ENCODE measurements at places on chromosomes 7 and 10. TPM values are rescaled to one million over a fixed set of nuclear protein-coding genes. Genes with fewer than 3 reads are reported as not detected.
A peak's percentile ranks its signal among the peaks of the same experiment; 100 is the strongest.

The CDC14C gene
- total RNA-seq = not detected

DNA sequence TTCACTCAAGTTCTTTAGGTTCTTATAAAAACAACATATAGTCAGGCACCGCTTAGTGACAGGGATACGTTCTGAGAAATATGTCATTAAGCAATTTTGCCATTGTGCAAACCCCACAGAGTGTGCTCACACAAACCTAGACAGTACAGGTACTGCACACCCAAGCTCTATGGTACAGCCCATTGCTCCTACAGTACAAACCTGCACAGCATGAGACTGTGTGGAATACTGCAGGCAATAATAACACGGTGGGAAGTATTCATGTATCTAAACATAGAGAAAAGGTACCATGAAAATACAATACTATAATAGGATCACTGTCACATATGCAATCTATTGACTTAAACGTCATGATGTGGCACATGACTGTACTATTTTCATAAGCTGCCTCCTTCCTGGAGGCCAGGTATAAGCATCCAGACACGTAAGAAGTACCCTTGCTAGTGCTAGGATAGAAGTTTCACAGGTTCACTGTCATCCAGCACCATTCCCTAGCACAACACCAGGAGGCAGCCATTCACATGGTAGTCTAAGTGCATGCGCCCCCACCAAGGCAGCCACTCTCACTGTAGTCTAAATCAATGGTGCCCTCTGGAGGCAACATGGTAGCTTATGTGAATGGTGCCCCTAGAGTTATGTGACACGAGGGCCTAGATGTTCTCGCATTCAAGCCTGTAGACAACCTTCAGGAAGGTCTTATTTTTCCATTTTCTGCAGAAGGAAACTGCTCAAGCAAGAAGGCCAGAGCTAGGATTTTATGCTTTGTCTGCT, 98.5 kb downstream of the ARHGAP22 start:
- peak; percentile 79 for DNase-seq

- DNase-seq = no peak
Measured at GRCh38 chr7:15757041-15758000, 70.8 kb upstream of the MEOX2 start.

- no peak for DNase-seq
Measured at GRCh38 chr10:35486297-35486990, 118.7 kb upstream of the GJD4 start.

- no peak for DNase-seq
Measured at GRCh38 chr7:96120445-96121225, 201.3 kb downstream of the SLC25A13 start.

The RHOBTB1 gene
- total RNA-seq = 20.7 TPM

GRCh38 chr7:146503844-146504243, 387.2 kb downstream of the CNTNAP2 start:
- no peak for DNase-seq

DNA sequence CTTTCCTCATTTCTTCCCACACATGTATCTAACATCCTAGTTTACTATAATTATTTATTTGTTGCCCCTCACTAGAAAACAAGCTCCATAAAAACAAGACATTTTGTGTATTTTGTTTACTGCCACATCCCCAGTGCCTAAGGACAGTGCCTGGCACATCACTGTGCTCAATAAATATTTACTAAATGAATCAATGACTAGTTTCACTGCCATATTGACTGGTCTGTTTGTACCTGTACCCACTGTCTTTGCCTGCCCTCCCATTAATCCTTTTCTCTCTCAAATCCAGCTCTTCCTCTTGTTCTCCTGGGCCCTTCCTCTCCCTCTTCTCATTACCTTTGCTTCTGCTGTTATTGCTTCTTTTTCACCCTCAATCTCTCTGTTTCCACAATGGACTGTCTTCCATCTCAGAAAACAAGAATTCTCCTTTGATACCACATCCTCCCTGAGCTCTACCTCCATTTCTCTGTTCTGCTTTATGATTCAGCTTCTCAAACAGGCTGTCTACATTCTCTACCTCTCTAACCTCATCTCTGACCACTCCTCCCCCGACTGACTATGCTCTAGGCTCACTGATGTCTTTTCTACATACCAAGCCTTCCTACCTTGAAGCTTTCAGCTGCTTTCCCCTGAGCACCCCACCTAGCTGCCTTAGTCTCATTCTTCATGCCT, 8.3 kb upstream of the FAM133B start:
- no peak for DNase-seq

The WNT16 gene
- total RNA-seq = not detected

DNA sequence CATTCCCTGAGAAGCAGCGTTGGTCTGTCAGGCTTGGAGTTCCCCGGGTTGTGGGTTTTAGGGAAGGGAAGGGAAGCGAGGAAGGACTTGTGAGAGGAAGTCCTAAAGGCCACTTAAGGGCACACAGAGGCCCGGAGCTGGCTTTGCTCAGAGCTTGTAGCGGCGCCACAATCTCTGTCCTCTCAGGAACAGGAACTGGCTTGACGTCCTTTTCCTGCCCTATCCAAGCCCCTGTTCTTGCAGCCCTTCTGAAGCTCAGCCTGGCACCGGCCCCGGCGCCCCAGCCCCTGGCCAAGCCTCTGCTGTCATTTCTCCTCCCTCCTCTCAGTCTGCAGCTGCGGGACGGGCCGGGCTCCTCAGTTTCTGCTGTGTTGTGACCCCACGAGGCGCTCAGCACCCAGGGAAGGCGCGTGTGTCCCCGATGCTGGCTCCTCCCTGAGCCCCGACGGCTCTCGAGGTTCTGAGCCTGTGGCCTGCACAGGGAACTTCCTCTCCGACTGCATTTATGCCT, at the start of gene GIMAP8:
Gene GIMAP8 (plus strand): TSS at position 140 of the 511 bp plus-strand sequence. CDS start 16,069 bp downstream, outside the sequence.
- DNase-seq = peak; percentile 92

The ADGRA1 gene
- under 0.01 TPM for total RNA-seq

GRCh38 chr7:129376076-129376777, 58.0 kb upstream of the STRIP2 start:
- no peak for DNase-seq

The CHAT gene
- 0.17 TPM for total RNA-seq

The GSAP gene
- 15.7 TPM for total RNA-seq

The PIK3AP1 gene
- 16.6 TPM for total RNA-seq

DNA sequence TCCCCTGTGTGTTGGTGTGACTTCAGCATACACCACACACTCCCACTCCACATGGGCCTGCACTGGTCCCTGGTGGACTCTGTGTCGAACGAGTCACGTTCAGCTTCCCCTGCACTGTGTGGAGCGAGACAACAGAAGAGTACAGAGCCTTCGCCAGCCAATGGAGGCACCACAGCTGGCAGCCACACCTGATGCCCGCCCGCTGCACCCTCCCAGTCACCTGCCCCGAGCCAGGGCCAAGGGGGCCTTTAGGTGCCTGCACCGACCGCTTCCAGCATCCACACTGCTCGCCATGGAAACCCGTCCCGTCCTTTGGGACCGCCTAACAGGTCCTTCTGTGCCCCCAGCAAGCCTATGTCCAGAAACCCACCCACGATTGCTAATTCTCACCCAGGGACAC, 9.2 kb downstream of the FOXL3 start:
- DNase-seq = no peak

DNA sequence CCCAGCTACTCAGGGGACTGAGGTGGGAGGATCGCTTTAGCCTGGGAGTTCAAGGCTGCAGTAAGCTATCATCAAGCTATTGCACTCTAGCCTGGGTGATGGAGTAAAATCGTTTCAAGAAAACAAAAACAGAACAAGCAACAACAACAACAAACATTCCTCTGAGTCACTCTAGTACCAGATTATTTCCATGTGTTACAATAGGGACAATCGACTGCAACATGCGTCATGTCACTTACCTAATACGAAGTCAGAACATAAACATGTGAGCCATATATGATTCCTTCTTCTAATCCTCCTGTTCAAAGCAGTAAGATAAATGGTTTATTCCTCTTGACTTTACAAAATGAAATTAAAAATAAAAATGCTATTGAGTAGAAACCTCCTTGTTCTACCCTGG, 57.3 kb downstream of the ZNF438 start:
- no peak for DNase-seq

The FRA10AC1 gene
- 22.4 TPM for total RNA-seq

DNA sequence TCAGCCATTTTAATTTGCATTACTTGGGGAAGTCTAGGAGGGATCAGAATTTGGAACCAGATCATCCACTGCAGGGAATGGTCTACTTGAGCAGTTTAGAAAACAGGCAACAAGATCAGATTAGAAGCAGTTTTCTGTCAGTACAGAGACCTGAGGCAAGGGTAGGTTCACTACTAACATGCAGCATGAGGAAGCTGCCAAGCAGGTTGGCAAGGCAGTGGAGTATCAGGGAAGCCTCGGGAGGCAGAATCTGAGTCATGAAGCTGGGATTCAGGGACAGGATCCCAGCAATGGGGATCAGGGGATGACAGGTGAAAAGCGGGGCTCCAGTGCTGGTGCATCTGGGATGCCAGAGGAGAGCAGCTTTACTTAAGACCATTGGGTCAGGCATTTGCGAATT, 28.1 kb downstream of the ENO4 start:
- DNase-seq = peak; percentile 81

DNA sequence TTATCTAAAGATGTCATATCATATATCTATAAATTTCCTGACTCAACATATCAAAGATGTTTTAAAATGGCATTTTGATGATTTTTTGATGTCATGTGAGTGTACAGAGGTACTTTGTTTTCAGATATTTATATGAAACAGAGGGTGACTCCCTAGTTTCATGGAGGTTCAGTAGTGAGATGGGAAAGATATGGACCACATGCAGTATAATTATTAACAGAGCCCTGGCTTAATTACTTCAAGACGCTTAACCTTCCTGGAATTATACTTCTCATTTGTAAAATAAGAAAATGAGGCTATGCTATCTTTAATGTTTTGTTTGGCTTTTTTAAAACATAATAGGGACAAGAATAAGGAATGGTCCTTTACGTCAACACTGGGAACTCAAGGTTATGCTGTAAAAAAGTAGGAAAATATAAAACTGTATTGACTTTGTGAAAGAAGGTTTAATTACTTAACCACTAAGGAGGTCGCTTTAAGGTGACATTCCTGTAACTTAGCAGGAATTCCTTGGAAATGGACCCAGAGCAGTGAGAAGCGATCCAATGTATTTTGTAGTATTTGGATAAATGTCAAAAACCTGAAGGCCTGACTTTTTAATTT, 821.0 kb upstream of the IGFBP3 start:
- no peak for DNase-seq

GRCh38 chr7:157284229-157285014, 52.4 kb upstream of the DNAJB6 start:
- no peak for DNase-seq

GRCh38 chr7:75631711-75632110, 107.0 kb downstream of the HIP1 start:
- no peak for DNase-seq

GRCh38 chr7:98879198-98879978, 1.1 kb downstream of the TRRAP start:
- no peak for DNase-seq

DNA sequence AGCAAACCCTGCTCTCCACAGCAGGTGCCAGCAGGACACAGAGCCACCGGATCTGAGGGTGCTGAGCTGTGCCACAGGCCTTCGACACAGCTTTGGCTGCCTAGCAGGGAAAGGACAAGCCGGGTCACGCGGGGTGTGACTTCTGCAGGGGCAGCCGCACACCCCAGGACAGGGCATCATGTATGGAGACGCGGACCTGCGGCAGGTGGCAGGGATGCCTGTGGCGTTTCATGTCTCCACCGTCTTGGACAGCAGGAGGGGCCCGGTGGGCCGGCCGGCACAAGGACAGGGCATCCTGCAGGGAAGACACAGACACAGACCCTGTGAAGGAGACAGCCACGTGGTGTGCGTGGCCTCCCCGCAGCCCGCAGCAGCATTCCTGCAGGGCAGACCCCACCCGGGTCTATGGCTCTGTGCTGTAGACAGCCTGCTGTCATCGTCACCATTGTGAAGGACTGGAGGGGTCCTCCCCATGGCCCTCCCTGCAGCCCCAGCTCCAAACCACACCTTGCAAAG, 109.2 kb downstream of the PDGFA start:
- DNase-seq = no peak

- no peak for DNase-seq
Measured at GRCh38 chr10:18222866-18223265, 82.6 kb downstream of the CACNB2 start.

GRCh38 chr10:48363617-48364355, 57.3 kb downstream of the MAPK8 start:
- DNase-seq = no peak

DNA sequence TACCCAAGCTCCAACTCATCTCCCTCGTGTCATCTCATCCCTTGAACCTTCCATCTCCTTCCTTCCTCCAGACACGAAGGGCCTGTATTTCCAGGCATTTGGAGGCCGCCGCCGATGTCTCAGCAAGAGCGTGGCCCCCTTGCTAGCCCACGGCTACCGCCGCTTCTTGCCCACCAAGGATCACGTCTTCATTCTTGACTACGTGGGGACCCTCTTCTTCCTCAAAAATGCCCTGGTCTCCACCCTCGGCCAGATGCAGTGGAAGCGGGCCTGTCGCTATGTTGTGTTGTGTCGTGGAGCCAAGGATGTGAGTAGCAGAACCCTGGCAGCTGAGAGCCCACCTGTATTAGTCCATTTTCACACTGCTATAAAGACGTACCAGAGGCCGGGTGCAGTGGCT, 5.5 kb downstream of the FBXO24 start:
- DNase-seq = no peak

DNA sequence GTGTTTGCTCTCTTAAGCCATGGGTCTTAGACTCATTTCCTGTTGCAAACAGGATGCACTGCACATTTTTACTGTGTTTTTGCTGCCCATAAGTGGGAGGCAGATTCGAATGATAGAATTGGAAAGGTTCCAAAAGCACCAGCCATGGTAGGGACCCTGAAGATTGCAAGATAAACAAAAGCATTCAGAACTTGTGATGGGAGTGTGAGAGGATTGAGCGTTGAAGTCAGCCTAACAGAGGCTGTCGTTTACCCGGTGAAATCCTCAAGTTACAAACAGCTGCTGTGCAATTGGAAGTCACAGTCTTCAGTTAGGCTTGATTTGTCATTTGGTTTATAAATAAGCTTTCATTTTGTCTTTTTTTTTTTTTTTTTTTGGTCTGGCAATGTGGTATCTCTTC, 192.7 kb upstream of the MKI67 start:
- DNase-seq = peak; percentile 45

DNA sequence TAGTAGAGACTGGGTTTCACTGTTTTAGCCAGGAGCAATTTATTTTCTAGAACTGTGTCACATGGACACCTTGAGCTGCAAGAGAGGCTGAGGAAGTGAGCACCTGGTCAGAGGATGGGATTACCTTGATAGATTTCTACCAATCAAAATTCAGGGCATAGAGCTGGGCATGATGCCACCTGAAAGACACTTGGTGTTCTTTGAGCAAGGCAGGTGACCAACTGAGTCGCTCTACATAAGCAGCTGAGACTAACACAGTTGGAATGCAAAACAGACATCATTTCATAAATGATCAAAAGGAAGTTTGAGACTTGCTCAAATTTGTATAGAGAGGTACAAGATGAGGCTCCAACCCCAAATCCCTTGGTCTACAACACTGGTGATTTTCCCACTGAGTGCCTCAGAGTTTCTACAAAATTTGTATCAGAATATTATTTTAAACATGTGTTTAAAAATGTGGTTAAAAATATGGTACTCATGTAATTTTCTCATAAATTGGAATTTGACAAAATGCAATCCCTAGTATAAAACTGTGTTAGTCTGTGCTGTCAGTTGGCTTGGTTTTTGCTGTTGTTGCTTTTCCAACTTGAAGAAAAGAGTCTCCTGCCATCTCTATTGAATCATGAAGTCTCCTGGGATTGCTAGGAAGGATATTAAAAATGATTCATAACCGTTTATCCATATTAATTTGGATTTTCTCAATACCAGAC, 156.4 kb upstream of the MDFIC start:
- DNase-seq = no peak

- no peak for DNase-seq
Measured at GRCh38 chr10:24869354-24870015, 82.9 kb downstream of the PRTFDC1 start.
